ENCODE measurements at places on chromosomes 5 and 9.
A peak's percentile ranks its signal among the peaks of the same experiment; 100 is the strongest.

- H3K4me1 ChIP-seq = no peaks in the 10 kb centered on the region
- H3K27me3 ChIP-seq = no peaks in the 10 kb centered on the region
- no peak overlapping the region for H3K4me3 ChIP-seq
- no peak overlapping the region for H3K27ac ChIP-seq
- DNase-seq = no peak
- H3K36me3 ChIP-seq = no peaks in the 10 kb centered on the region
Observed at GRCh38 chr9:23638837-23639426, 187.1 kb downstream of the ELAVL2 start.

- H3K4me1 ChIP-seq = no peaks in the 10 kb centered on the region
- no peak overlapping the region for H3K27ac ChIP-seq
- no peak overlapping the region for H3K4me3 ChIP-seq
- H3K36me3 ChIP-seq = no peaks in the 10 kb centered on the region
- DNase-seq = no peak
Observed at GRCh38 chr9:132564526-132564925, 17.9 kb upstream of the BARHL1 start.

- H3K27me3 ChIP-seq = no peaks in the 10 kb centered on the region
- H3K36me3 ChIP-seq = no peaks in the 10 kb centered on the region
- H3K27ac ChIP-seq = no peak overlapping the region
- no peak overlapping the region for H3K4me3 ChIP-seq
Observed at GRCh38 chr5:27472000-27472763, 433.8 kb upstream of the CDH9 start.

DNA sequence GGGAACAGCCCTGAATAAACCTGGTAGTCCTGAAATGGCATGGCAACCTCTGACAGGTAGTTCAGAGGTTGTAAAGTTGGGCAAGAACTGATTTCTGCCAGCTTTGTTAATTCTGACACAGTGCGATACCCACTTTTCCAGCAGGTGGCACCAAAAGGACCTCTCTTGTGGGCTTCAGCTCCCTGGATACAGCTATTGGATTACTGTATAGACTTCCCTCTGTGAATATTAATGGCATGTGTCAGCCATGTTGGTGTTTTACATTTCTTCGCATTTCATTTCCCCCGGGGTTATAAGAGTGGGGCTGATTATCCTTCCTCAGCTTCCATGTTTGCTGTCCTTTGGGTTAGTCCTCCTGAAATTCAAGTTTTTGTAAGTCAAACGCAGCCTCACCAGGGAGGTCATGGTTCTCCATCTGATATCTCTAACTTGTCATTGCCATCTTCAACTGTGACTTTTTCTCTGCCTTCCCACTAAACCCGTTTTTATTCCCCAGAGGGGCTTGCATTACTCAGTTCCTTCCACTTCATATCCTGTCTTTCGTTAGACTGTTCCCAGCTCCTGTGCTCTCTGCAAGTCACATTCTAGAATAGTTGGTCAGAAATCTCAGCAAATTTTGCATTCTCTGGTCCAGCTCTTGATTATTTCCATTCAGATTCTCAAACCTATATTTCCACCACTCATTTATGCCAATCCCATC lies 135.6 kb downstream of the LIFR start:
- H3K27ac ChIP-seq = no peak overlapping the region
- no peaks in the 10 kb centered on the region for H3K36me3 ChIP-seq
- no peaks in the 10 kb centered on the region for H3K4me1 ChIP-seq
- DNase-seq = no peak
- H3K4me3 ChIP-seq = no peak overlapping the region

- no peaks in the 10 kb centered on the region for H3K36me3 ChIP-seq
- H3K27me3 ChIP-seq = no peaks in the 10 kb centered on the region
- no peak overlapping the region for H3K27ac ChIP-seq
- H3K4me3 ChIP-seq = no peak overlapping the region
Observed at GRCh38 chr5:67672636-67673035, 476.0 kb upstream of the CD180 start.

- DNase-seq = no peak
- no peak overlapping the region for H3K27ac ChIP-seq
- no peaks in the 10 kb centered on the region for H3K36me3 ChIP-seq
- no peaks in the 10 kb centered on the region for H3K27me3 ChIP-seq
- no peak overlapping the region for H3K4me3 ChIP-seq
Observed at GRCh38 chr5:13498279-13498678, 446.2 kb downstream of the DNAH5 start.

- DNase-seq = no peak
- H3K27me3 ChIP-seq = peaks cover 28% of the 10 kb centered on the region
- H3K4me3 ChIP-seq = no peak overlapping the region
- no peaks in the 10 kb centered on the region for H3K36me3 ChIP-seq
Observed at GRCh38 chr5:132017316-132017715, 5.9 kb upstream of the ACSL6 start.

DNA sequence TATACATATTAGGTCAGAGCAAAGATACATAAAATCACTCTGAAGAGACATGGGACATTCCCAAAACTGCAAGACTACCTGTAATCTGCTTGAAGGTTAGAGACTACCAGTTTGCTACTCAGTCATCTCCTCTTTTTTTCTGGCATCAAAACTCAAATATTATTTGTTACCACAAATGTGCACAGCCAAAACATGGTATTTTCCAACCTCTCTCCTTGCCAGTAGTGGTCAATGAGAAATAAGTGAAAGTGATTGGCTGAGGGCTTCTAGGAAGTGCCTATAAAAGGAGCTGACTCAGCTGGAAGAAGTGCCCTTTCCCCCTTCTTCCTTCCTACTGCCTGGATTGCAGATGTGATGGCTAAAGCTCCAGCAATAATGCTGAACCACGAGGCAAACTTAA lies 13.8 kb downstream of the GZMK start:
- no peak overlapping the region for H3K4me3 ChIP-seq
- no peak for DNase-seq
- H3K4me1 ChIP-seq = no peaks in the 10 kb centered on the region
- no peaks in the 10 kb centered on the region for H3K27me3 ChIP-seq
- no peaks in the 10 kb centered on the region for H3K36me3 ChIP-seq

DNA sequence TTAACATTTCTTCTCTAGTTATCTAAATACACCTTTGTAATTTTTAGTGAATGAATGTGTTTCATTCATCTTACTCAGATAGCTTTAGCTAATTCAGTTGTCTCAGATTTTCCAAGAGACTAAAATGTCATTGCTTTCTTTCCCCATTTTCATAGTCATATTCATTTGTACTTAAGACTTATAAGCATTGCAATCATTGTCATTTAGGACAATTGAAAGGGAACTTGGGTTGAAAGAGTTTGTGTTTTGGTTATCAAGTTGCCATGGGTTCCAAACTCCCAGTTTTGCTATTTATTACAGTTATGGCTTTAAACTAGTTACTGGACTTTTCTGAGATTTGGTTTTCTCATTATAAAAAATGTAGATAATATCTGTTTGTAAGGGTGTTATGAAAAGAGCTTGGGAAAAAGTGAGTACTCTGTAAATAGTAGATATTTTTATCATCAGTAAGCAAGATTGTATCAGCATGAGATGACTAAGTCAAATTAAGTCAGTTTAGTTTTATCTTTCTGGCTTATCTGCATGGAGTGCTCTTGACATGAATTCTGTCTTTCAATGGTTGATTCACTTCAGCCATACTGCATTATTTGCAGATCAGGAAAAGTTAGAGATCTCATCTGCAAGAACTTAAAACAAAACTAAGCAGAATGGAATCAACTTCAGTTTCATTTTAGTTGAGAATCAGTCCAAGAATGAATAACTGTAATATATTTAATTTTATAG lies 107.5 kb downstream of the PBX3 start:
- no peak overlapping the region for H3K27ac ChIP-seq
- H3K27me3 ChIP-seq = no peaks in the 10 kb centered on the region
- peaks cover 31% of the 10 kb centered on the region for H3K4me1 ChIP-seq
- H3K4me3 ChIP-seq = no peak overlapping the region
- H3K36me3 ChIP-seq = no peaks in the 10 kb centered on the region

- H3K36me3 ChIP-seq = no peaks in the 10 kb centered on the region
- H3K27ac ChIP-seq = no peak overlapping the region
- peaks cover 12% of the 10 kb centered on the region for H3K4me1 ChIP-seq
Observed at GRCh38 chr5:68456756-68457217, 241.2 kb downstream of the PIK3R1 start.

- peaks cover 6% of the 10 kb centered on the region for H3K36me3 ChIP-seq
- H3K4me1 ChIP-seq = no peaks in the 10 kb centered on the region
- no peaks in the 10 kb centered on the region for H3K27me3 ChIP-seq
- no peak for DNase-seq
Observed at GRCh38 chr5:39025456-39025855, 48.7 kb downstream of the RICTOR start.

GRCh38 chr9:97903177-97903576 lies 19.1 kb downstream of the TRMO start:
- peaks cover 19% of the 10 kb centered on the region for H3K36me3 ChIP-seq
- no peak overlapping the region for H3K4me3 ChIP-seq
- peaks cover 25% of the 10 kb centered on the region for H3K4me1 ChIP-seq
- H3K27me3 ChIP-seq = no peaks in the 10 kb centered on the region
- DNase-seq = no peak

GRCh38 chr5:154652746-154653417 lies 102.3 kb upstream of the LARP1 start:
- no peak for DNase-seq
- no peaks in the 10 kb centered on the region for H3K27me3 ChIP-seq

GRCh38 chr9:2664174-2665065 lies 42.8 kb downstream of the VLDLR start:
- H3K4me3 ChIP-seq = no peak overlapping the region
- H3K27me3 ChIP-seq = no peaks in the 10 kb centered on the region
- peaks cover 17% of the 10 kb centered on the region for H3K4me1 ChIP-seq
- H3K36me3 ChIP-seq = no peaks in the 10 kb centered on the region

DNA sequence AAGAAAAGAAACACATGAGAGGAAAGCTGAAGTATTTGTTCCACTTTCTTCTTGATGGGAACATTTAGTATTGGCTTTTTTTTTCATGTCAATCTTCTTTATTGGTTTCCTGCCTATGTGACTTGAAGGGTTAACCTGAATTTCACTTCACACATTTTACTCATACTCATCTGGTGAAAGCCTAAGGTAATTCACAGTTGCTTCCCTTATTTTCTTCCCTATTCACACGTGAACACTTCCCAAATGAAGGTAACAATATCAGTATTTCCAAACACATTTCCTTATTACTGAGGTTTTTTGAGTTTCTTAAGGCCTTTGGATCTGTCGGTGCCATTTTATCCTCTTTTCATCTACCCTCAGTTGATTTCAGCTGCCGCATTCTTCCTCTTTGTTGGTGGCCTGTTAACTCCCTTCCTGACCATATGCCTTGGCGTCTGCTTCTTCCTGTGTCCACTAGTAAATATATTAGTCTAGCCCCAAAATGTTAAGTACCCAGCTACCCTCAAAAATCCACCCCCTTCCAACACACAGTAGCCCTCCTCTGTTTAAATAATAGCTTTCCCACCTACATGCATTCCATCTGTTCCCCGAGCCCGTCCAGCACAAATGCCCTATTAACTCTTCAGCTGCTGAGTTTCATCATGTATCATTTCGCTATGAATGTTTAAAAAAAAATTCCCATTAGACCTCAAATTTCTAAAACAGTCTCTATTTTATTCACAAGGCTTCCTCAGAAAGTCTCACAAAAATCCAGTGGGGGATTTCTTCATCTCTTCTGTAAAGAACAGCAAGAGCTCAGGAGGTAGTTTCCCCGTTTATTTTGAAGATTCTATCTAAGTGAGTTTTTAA lies 97.3 kb downstream of the USP20 start:
- H3K4me1 ChIP-seq = peaks cover 49% of the 10 kb centered on the region
- no peak for DNase-seq
- no peaks in the 10 kb centered on the region for H3K27me3 ChIP-seq
- peak overlapping the region; percentile 77 for H3K27ac ChIP-seq
